ENCODE measurements at places on chromosomes 7 and 10.
A peak's percentile ranks its signal among the peaks of the same experiment; 100 is the strongest.

DNA sequence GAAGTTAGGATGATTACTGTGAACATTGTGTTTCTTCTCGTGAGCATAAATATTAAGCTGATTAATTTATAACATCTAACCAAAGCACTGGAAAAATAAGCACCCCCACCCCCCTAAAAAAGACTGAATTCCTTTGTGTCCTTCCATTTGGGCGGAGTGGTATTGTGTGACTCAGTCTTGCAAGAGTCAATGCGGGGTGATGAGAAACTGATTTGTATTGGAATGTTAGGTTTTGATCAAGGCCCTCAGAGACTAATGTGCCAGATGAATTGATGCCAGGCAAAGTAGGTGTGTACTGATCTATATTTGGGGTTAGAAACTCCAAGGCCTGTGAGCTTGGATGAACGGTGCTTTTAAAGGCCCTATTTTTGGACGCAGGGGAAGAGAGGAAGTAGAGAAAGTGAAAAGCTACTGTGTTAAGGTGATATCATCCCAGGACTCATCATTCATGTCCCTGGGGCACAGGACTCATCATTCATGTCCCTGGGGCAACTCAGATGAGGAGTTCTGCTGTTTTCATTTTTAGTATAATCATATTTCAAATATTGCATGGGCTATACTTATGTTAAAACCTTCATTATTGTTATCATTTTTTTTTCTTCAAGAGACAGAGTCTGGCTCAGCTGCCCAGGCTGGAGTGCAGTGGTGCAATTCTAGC is 61.3 kb upstream of the PTN start:
- peak; percentile 18 for DNase-seq

DNA sequence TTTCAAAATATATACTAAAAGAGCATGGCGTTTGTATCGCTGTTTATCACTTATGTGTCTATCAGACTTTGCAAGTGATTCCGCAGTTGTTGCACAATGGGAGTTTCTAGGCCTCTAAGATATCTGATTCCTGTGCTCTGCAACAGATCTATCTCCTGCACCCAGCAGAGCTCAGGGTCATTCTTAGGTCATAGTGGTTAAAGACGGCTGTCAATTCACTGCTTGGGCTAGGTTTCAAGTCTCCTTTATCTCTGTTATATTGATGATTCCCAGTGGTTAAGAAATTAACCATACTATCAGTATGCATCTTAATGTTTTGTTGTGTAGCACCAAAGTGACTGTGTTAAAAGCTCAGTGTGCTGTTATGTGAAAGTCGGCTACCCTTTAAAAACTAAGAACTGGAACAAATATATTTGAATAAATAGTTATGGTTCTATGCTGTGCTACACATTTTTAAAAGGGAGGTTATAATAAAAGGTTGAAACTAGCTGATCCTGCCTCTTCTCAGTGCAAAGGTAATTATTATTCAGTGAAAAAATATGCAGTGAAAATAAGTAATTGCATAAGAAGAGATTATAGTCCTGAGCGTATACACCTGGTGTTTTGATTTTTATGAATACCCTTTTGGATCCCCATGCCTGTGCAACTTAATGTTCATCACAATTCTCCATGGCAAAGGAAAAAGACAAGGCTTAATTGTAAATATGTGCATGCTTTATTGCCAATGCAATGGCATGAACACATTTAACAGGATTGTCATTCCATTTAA is 24.0 kb downstream of the HOXA1 start:
- no peak for DNase-seq

DNA sequence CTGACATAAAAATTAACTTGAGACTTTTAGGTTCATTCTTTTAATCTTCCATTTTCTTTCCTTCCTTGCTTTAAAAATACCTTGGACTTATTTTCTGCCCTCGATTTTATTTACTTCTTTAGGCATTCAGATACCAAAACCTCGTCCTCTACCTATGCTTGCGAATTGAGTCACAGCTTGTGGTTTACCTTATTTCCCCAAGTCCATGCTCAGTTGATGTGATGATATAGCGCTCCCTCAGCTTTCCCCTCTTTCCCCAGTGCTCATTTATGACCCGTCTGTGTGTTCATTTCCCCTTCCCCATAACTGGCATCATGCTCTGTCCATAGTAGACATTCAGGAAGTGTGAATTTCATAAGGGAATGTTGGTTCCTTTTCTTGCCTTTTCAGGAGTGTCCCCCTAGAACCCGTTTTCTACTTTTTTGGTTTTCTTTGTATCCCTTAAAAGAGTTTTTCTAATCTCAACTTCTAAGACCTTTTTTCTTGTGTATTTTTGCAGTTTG is 19.1 kb upstream of the PRKRIP1 start:
- no peak for DNase-seq

DNA sequence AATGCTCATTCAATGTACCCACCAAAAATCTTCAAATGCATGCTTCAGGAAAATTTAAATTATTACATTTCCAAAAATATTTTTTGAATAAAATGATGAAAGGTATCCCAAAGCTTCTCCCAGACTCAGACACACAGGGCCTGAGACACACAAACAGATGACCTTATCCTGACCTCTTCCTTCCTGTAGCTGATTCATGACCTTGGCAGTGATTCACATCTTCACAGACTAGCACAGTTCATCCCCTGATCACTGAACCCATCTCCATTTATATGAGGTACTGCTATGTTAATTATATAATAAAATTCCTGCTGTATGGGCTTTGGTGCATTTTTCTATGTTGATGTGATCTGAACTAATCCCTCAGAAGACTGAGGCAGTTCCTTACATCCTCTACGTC is 265.0 kb upstream of the GLI3 start:
- peak; percentile 89 for DNase-seq

DNA sequence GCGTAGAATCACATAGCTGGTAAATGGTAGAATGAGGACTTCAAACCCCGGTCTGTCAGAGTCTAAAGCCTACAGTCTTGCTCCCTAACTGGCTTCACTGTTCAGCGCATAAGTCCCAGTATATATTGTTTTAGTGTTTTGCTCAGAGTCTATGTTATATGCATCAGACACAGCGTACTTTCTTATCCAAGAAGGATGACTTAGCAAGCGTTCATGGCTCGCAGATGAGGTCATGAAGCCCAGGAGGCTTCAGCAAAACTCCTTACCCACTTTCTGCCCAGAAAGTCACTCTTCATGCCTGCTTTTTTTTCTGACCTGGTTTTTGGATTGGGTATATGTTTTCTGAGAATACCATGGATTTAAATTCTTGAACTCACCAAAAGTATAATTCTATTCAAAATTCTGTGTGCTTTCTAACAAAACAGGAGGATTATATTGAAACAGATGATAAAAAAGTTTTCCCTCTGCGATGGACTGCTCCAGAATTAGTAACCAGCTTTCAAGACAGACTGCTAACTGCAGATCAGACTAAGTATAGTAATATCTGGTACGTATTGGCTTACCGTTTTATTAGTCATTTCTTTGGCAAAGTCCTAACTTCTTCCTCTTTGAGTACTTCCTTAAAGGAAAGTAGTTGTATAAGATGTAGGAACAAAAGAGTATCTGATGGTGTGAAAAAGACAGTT is 24.6 kb upstream of the BHLHA15 start:
- peak; percentile 53 for DNase-seq

DNA sequence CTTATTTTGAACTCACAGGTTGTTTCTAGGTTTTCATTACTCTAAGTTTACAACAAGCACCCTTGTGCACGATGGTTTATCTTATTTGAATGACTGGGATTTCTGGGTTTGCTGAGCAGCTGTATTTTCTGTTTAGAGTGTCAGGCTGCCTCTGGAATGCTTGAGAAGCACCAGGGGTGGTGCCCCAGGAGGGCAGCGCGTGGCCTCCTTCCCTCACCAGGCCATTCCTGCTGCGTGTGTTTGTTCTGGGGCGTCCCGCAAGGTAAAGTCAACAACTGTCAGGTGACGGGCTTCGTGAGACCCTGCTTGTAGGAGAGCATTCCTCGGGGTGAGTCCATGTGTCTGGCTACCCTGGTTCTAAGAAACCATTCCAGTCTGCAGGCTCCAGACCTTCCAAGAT is 54.9 kb downstream of the FAM171A1 start:
- DNase-seq: no peak

- DNase-seq: no peak
These were observed 154.4 kb downstream of the PTEN start for GRCh38 chr10:88017781-88018180.

DNA sequence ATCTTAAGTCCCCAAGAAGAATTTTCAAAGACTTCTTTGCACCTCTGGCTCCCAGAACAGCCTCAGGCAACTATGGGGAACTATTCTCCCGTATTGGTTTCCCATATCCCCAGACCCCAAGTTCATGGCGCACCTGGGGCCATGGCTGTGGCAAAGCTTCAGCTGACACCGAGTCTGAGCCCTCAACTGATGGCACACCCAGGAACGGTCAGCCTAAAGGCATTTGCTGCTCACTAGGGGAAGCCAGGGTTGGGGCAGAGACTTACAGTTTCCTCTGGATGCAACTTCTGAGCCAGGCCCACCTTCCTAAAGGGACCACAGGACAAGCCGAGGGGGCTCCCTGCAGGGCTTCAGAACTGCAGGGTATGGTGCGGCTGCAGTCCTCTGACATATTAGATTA is 13.7 kb upstream of the CPA1 start:
- DNase-seq: no peak

GRCh38 chr10:4074545-4075407 is 289.8 kb upstream of the KLF6 start:
- no peak for DNase-seq

DNA sequence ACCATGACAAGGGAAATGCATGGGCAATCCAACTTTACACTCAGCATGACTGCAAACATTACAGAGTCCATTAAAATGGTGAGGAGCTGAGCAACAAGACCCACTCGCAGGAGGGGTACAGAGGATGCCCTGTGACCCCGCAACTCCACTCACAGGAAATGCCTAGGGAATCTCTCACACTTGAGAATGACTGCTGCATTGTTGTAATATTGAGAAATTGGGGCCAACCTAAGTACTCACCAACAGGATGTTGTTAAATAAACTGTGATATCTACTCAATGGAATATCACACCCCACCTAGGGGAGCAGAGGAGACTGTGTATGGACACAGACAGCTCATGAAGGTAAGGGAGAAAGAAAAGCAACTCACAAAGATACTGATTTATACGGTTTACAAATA is 53.4 kb upstream of the CAMK2B start:
- DNase-seq: peak; percentile 85

GRCh38 chr7:93310346-93310745 is 78.2 kb downstream of the VPS50 start:
- DNase-seq: peak; percentile 22

DNA sequence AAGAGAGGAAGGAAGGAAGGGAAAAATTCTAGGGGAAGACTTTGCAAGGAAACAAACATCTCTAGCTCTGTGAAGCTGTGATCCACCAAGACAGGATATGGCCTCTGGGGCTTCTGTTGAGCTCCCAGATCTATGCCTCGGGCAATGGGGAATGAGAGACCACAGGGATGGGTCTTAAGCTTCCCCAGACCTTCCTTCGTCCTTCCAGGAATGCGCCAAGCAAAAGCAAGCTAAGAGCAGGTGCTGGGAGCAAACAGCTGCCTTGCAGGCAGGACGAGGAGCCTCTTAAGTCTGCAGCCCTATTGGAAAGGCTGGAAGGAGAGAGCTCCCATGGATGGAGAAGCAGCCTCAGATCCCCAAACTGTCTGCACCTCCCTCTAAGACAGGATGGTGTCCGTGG is 21.9 kb upstream of the ELN start:
- no peak for DNase-seq

DNA sequence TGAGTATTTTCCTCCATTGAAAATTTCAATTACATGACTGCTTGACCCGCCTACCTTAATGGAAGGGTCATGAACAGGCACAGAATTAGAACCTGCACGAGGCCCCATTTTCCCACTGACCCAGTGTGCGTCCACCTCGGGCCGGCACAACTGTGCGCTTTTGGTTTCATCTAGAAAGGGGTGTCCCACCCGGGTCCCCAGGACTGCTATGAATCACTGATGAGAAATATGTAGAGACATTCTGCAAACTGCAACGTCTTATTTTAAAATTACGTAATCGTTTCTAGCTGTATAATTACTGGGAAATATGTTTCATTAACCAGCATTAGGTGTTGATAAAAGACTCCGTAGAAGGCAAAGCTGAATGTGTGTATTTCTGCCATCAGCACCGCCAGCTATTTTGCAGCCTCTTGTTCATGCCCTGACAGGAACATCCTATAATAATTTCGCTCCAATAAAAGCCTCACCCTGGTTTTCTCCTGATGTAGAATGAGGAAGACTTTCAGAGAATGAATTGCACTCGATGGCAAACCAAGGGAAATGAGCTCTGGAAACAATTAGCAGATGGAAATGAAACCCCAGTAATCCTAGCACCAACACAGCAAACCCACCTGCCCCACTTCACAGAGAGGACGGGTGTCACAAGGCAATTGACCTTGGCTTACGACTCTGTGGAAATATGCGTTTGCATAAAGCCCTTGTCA is 562.1 kb downstream of the DNAJB6 start:
- DNase-seq: no peak

- no peak for DNase-seq
These were observed 270.3 kb upstream of the SORCS1 start for GRCh38 chr10:107434854-107435253.

DNA sequence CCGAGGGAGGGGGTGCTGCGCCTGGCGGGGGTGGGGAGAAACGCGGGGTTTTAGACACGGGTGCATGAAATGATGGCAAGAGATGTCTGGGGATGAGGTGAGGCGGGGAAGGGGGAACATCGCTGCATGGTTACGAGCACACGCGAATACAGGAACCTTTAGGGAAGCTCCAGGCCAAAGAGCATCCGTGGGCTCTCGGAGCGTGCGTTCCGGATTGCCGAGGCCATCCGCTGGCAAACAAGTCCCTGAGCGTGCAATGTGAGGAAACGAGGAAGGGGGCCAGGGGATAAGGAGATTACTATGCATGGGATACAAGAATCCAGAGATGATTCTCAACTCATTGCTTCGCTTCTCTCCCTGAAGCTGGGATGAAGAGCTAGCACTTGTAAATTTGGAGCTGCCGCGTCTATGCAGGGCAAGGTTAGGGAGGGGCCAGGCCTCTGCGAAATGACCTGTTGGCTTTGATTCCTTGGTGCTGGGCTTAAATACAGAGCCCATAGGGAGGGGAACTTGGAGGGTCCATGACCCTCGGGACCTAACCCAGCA is 520 bp upstream of the WNT2 start:
- DNase-seq: peak; percentile 26

DNA sequence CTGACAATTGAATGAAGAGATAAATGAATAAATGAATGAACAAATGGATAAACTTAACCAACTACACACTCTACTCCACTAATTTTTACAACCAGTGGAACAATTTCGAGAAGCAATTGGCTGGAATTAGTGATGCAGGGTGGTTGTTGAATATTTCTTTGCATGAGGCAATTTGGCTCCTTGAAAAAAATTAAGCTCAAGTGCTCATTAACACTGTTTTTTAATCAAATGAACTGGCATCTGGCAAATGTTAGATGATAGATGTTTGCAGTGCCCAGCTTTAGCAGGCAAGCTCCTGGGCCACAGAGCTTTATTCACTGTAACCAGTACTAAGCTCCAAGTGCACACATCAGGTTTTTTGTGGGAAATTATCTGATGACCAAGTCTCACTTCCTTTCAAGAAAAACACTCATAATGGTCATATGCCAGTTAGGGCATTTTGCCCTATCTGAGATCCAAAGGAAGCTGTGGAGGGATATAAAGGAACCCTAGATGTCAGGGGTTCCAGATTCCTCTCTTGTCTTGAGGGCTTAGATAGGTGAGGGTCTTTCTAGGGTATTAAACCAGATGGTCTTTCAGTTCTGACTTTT is 16.4 kb upstream of the ADD3 start:
- DNase-seq: no peak
